HepG2 (cell line): ENCODE measurements at places on chromosomes 13 and 19. TPM values are rescaled to one million over a fixed set of nuclear protein-coding genes. Genes with fewer than 3 reads are reported as not detected.

The MUC16 gene
- not detected in 2 replicates for total RNA-seq

The GSX1 gene
- not detected in 2 replicates for total RNA-seq

The PPP1R13L gene
- 1.3 and 1.6 TPM in 2 replicates for total RNA-seq

The ZNF181 gene
- 15.5 and 22.3 TPM in 2 replicates for total RNA-seq

DNA sequence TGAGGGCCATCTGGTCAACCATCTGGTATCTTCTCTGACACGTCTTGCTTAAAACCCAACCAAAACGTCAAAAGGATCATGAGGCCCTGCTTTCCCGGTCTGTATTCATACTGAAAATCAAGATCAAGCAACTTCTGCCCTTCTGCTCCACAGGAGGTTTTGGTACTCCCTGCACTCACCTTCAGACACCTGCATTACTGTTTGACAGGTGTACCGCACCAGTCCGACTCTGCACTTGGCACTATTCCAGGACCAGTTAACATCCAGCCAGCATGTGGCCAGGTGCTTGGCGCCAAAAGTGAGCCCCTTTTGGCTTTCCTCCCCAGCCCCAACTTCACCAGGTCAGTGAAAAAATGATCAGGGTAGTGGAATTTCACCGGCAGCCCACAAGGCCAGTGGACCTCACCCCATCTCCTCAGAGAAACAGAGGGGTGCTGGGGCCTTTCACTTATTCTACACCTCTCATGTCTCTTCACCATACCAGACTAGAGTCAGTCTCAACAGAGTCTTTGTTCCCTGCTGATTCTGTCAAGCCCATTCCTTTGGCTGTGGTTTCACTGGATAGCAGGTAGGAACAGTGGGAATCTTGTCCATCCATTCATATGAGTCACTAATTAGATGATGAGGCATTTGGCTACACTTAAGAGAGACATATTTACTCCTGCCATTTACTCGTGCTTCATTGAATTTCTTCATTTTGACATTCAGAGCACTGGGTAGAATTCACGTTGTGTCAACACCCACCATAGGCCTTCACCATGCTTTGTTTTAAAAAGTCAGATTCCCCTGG lies 85.3 kb downstream of the ZNF726 start:
- H3K4me3 ChIP-seq, result no peak overlapping the region
- no peak for DNase-seq
- H3K27ac ChIP-seq, result no peak overlapping the region

DNA sequence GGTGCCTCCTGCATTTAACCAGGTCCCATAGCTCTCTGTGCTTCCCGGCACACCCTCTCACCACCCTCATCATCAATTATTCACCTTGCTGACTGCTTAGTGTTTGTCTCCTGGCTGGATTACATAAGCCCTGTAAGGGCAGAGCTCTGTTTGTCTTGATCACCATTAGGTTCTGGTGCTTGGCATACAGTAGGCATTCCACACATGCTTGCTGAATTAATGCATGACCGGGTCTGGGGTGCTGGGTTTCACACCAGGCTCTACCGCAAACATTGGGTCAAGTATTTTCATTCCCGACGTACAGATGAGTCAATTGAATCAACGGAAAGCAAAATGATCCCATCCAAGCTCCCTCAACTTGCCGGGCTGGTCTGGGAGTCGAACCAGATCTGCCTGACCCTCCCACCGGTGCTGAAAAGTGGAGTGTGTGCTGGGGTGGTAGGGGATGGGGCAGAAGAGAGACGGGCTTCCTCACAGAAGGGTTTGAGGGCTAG lies 28.5 kb downstream of the VAV1 start:
- H3K27ac ChIP-seq, result no peak overlapping the region
- peak overlapping the region; percentile 46; the same call in 1 of the 2 replicates for H3K4me3 ChIP-seq
- H3K27me3 ChIP-seq, result peaks cover 12% of the 10 kb centered on the region; the same call in 2 of the 3 replicates
- H3K4me1 ChIP-seq, result peaks cover 13% of the 10 kb centered on the region
- no peaks in the 10 kb centered on the region for H3K36me3 ChIP-seq

DNA sequence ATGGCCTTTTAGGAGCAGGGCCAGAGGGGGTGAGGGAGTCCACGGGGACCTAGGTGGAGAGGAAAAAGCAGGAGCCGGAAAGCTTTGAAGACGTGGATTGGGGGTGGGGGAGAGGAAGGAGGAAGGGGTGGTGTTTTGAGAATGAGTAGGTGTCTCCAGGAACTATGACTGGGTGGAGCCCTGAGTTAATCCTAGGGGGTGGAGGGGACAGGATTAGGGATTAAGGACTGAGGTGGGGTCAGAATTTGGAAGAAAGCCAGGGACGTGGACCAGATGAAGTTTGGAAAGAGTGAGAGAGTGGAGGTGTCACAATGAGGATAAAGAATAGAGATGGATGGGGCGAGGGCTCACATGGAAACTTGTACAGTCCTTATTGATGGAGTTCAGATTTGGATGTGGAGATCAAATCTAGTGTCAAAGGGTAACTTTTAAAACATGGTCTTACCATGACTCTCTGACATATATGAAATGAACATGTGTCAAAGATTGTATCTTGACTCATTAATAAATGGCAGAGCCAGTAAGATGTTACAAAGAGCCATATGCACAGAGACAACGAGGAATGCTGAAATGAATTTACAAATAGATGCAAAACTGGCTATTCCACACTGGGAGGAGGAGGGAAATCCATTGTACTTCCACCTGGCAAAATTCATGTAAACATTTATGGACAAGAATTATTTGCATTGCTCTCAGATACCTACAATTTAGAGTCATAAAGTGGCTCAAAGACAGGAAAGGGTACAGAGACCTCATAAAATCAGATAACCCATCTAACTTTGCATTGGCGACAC lies 1.7 kb upstream of the KLK13 start:
- H3K4me3 ChIP-seq, result no peak overlapping the region
- H3K27me3 ChIP-seq, result peaks cover 3% of the 10 kb centered on the region; the same call in 1 of the 3 replicates
- no peak for DNase-seq
- H3K36me3 ChIP-seq, result no peaks in the 10 kb centered on the region

GRCh38 chr13:78085434-78086225 lies 167.0 kb upstream of the EDNRB start:
- H3K36me3 ChIP-seq, result no peaks in the 10 kb centered on the region
- H3K27ac ChIP-seq, result no peak overlapping the region
- H3K4me3 ChIP-seq, result no peak overlapping the region
- no peaks in the 10 kb centered on the region for H3K4me1 ChIP-seq
- H3K27me3 ChIP-seq, result no peaks in the 10 kb centered on the region

DNA sequence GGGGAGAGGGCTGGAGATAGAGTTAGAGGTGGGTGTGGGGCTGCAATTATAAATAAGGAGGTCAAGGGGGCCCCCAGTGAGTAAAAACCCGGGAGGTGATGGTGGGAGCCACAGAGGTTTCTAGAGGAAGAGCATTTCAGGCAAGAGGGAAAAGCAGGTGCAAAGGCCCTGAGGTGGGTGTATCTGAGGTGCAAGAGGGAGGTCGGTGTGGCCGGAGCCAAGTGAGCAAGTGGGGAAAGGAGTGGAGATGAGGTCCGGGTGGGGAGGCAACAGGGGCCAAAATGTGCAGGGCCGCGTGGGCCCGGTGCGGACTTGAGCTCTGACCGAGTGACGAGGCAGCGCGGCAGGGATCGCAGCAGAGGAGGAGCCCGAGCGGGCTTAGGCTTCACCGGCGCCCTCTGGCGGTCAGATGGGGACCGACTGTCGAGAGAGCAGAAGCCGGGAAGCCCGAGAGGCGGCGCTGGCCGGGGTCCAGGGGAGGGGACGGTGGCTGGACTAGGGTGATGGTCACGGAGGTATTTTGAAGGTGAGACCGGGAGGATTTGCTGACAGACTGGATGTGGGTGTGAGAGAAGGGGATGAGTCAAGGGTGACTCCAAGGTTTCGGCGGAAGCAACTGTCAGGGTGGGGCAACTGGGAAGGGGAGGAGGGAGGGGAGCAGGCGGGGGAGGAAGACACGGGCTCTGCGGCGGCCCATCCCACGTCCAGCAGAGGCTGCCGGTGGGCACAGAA lies 17.7 kb upstream of the SPACA4 start:
- no peak overlapping the region for H3K27ac ChIP-seq
- 0 out of 3 replicates have a peak, but pooled peaks cover 3% of the 10 kb centered on the region for H3K27me3 ChIP-seq
- H3K4me1 ChIP-seq, result peaks cover 12% of the 10 kb centered on the region
- no peak overlapping the region for H3K4me3 ChIP-seq
- peak; percentile 59 for DNase-seq

DNA sequence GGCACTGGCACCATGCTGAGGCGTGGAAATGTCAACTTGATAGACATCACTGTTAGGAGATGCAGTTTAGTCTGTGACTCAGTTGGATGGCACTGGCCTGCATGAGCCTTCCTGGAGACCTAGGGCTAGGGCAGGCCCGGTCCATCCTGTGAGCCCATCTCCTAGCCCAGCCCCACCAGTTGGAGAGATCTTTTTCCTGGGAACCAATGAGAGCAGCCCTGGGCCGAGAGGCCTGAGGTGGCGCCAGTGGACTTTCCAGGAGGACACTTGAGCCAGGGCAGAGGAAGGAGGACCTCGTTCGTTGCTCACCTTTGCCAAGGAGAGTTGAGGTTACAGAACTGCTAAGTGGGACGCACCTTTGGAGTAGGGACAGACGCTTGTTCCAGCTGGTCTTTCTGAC lies 100.5 kb upstream of the TEX29 start:
- peaks cover 7% of the 10 kb centered on the region for H3K36me3 ChIP-seq
- no peak for DNase-seq
- H3K27ac ChIP-seq, result no peak overlapping the region
- H3K4me3 ChIP-seq, result no peak overlapping the region
- H3K4me1 ChIP-seq, result peaks cover 5% of the 10 kb centered on the region; the same call in 1 of the 2 replicates
- no peaks in the 10 kb centered on the region for H3K27me3 ChIP-seq

DNA sequence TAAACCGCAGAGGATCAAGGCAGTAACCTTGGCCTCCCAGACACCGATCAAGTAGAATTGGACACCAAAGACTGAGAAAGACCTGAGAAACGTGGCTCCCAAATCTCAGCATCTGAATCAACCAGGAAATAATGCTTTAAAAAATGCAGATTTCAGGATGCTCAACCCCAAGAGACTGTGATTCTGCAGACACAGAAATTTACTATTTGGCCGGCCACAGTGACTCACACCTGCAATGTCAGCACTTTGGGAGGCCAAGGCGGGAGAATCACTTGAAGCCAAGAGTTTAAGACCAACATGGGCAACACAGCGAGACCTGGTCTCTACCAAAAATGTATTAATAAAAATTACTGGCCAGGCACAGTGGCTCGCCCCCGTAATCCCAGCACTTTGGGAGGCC lies 6.2 kb downstream of the ABCC4 start:
- H3K27ac ChIP-seq, result no peak overlapping the region
- peaks cover 32% of the 10 kb centered on the region for H3K4me1 ChIP-seq
- no peak for DNase-seq

DNA sequence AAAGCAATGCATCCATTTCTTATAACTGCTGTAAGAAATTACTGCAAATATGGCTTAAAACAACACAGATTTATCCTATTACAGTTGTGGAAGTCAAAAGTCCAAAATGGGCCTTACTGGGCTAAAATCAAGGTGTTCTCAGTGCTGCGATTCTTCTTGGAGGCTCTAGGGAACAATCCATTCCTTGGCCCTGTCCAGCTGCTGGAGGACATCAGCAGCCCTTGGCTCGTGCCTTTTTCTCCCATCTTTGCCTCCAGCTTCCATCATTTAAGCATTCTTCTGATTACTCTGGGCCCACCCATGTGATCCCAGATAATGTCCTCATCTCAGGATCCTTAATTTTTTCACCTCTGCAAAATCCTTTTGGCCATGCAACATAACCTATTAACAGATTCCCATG lies 607.1 kb downstream of the DCT start:
- no peak overlapping the region for H3K4me3 ChIP-seq
- no peak overlapping the region for H3K27ac ChIP-seq
- no peaks in the 10 kb centered on the region for H3K36me3 ChIP-seq

DNA sequence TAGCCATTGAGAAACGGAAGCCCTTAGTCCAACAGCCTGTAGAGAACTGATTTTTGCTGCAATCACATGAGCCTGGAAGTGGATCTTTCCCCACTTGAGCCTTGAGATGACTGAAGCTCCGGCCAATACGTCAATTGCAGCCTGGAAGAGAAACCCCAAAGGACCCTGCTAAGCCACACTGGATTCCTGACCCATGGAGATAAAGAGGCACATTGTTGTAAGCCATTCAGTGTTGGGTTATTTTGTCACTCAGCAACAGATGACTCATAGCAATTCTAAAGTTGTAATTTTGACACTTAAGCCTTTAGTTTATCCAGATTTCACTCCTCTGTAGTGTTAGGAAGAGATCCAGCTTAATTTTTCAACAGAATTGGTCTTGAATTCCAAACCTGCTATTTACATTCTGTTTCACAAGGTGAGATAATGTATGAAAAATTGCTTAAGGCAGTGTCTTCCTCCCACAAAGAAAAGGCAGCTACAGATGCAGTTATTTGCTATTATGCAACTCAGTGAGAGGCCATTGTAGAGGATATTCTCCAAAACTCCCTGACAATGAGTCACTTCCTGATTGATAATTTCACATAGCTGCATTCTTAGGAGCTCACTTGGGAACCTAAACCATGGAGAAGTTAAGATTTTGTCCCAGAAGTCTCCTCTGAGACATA lies 59.4 kb upstream of the TSHZ3 start:
- H3K27me3 ChIP-seq, result no peaks in the 10 kb centered on the region
- H3K27ac ChIP-seq, result no peak overlapping the region
- no peaks in the 10 kb centered on the region for H3K36me3 ChIP-seq

DNA sequence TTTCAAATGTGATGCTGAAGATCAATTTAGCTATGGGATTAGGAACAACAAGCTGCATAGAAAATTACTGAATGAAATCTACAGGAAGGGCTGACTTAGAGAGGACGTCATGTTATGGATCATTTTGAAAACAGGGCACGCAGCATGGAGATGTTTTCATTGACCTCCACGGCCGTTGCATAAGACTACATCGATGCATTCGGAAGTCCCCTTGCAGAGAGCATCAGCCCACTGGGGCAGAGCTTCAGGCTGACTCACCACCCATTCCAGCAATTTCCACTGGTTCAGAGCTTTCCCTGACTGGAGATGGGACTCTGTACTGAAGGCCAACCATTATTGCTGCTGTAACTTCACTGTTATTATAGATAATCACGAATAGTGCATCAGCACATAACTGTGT lies 305.3 kb downstream of the IRS2 start:
- H3K4me3 ChIP-seq, result no peak overlapping the region
- no peaks in the 10 kb centered on the region for H3K36me3 ChIP-seq
- H3K4me1 ChIP-seq, result no peaks in the 10 kb centered on the region
- DNase-seq, result no peak

GRCh38 chr19:12453495-12453894 lies 12.7 kb upstream of the ZNF443 start:
- no peak for DNase-seq
- no peaks in the 10 kb centered on the region for H3K36me3 ChIP-seq
- no peak overlapping the region for H3K4me3 ChIP-seq
- H3K27ac ChIP-seq, result no peak overlapping the region

GRCh38 chr13:112985803-112986408 lies 16.9 kb downstream of the MCF2L start:
- peaks cover 50% of the 10 kb centered on the region for H3K4me1 ChIP-seq
- H3K36me3 ChIP-seq, result peaks cover 12% of the 10 kb centered on the region; the same call in 2 of the 3 replicates
- no peak for DNase-seq
- peak overlapping the region; percentile 73 for H3K4me3 ChIP-seq
- H3K27ac ChIP-seq, result peak overlapping the region; percentile 64
